ENCODE measurements at places on chromosomes 5 and 9.

DNA sequence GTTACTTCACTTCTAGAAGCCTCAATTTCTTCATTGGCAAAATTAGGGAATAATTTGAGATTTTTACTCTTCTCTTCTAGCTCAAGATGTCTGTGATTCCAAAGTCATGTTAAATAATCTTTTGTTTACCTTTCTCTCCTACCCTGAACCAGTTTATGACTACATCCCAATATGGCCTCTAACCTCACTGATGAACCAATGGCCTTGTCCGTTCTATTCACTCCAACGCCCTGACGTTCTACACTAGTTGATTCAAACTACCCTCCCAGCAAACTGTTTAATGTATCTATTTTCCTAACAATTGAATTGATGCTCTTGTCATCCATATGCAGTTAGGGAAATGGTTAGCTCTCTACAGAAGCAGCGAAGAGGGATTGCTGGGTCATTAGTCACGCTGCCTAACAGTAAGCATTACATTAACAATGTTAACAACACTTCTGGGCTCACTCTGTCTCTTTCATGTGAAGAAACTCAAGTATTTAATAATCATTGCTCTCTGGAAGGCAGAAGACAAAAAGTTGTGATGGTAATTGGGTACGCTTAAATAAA lies 38.0 kb downstream of the RAPGEF1 start:
- DNase-seq, result no peak

DNA sequence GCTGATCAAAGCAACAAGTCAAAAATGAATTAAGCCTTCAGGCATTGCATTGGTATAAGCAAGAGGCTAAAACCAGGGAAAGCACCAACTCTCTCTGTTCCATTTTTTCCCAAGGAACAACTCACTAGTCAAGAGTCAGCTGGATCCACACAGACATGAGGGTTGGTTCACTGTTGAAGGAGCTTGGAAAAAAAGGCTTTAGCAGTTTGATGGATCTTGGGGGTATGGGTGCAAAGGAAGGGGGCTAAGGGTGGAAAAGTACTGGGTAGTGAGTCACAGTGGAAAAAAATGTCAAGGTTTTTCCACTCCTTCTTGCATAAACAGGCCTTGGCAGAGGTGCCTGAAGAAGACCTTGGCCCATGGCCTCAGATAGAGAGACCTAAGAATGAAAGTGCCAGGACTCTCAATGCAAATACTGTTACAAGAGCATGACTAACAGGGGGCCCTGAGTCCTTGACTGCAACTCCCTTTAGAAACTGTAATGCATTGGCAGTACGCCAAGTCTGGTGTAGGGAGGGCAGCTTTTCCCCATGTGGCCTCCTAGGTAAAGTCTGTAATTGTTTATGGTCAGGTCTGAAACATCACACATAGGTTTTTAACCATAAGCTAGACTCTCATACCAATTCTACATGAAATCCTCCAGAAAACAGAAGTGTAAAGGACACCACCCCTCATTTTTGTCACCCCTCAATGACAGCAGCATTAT lies 23.7 kb downstream of the ACTL7A start:
- DNase-seq, result no peak

- DNase-seq, result no peak
Observed at GRCh38 chr5:60382716-60383115, 317.2 kb downstream of the DEPDC1B start.

DNA sequence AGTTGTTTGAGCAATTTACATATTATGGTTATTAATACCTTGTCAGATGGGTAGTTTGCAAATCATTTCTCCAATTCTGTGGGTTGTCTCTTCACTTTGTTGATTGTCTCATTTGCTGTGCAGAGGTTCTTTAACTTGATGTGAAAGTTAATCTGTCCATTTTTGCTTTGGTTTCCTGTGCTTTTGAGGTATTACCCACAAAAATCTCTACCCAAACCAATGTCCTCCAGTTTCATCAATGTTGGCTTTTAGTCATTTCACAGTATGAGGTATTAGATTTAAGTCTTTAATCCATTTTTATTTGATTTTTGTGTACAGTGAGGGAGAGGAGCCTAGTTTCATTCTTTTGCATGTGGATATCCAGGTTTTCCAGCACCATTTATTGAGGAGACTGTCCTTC lies 82.4 kb downstream of the MRPS30 start:
- no peak for DNase-seq
